ENCODE measurements at places on chromosomes 6 and 20.

DNA sequence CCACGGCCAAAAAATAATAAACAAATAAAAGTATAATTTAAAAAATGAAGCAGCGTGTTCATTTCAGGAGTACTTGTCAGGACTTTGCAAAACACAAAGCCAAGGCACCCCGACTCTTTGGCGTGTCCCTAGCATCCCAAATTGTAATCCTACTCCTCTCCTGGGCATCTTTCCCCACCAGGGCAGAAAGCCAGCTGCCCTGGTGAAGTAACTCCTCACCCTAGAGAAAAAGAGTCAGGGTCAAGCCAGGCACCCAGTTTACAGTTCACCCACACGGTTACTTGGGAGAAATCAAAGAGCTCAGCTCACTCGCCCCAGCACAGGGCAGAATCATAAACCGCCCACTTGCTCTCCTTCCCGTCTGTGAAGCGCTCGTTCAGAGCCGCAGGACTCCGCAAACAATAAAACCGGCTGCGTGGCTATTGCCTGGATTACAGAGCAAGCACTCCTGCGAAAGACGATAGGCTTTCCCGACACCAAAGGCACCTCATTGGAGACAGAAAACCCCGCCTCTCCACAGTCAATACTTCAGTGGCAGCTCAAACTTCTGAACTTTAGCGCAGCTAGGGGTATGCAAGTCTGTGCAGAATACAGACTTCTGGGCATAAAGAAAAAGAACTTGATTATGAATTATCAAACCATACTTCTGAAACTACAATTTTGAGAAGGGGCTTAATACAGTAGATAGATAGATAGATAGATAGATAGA is 73.0 kb upstream of the NHSL1 start:
- peak; percentile 58 for DNase-seq

DNA sequence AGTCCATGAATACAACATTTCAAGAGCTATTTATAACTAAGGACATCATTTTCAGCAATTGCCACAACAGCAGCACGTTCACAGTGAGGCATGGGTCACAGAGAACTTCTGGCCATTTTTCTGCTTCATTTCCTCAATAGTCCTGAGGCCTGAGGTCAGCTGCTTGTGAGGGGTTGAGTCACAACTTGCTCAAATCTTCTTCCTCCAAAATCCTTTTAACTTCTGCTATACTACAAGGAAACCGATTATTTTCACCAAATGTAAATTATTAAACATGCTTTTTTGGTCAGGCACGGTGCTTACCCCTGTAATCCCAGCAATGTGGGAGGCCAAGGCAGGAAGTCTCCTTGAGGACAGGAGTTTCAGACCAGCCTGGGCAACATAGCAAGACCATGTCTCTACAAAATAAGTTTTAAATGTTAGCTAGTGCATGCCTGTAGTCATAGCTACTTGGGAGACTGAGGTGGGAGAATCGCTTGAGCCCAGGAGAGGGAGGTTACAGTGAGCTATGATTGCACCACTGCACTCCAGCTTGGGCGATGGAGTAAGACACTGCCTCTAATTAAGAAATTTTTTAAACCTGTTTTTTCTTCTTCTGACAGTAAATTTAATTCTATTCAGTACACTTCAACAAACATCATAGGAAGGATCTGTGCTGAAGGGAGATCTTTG is 11.1 kb upstream of the SLC16A10 start:
- no peak for DNase-seq

GRCh38 chr6:168373389-168373788 is 53.8 kb upstream of the DACT2 start:
- no peak for DNase-seq

GRCh38 chr6:139588734-139589593 is 214.5 kb upstream of the CITED2 start:
- DNase-seq, result peak; percentile 87

DNA sequence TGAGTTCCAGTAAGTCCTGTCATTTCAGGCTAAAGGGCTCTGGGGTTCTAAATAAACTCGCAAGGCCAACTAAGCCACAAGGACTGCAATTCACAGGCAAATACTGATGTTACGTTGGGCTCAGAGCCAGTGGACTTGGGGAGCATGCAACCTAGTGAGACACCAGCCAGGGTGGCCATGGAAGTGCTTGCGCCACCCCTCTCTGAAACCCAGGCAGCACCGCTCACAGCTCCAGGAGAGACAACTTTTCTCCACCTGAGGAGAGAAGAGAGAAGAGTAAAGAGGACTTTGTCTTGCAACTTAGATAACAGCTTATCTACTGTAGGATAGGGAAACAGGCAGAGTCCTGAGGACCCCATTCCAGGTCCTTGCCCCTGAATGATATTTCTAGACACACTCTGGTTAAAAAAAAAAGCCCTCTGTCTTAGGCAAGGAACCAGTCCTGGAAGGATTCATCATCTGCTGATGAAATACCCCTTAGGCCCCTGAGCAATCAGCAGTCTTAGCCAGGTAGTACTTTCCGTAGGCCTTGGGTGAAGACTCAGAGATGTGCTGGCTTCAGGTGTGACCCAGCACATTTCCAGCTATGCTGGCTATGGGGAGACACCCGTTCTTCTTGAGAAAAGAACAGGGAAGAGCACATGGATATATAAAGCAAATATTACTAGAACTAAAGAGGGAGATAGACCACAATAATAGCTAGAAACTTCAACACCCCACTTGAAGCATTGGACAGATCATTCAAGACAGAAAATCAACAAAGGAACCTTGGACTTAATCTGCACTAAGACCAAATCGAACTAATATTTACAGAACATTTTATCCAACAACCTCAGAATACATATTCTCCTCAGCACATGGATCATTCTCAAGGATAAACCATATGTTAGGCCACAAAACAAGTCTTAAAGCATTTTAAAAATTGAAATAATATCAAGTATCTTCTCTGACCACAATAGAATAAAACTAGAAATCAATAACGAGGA is 31.5 kb upstream of the TBC1D32 start:
- no peak for DNase-seq

GRCh38 chr6:88734544-88734943 is 228.9 kb downstream of the RNGTT start:
- no peak for DNase-seq

DNA sequence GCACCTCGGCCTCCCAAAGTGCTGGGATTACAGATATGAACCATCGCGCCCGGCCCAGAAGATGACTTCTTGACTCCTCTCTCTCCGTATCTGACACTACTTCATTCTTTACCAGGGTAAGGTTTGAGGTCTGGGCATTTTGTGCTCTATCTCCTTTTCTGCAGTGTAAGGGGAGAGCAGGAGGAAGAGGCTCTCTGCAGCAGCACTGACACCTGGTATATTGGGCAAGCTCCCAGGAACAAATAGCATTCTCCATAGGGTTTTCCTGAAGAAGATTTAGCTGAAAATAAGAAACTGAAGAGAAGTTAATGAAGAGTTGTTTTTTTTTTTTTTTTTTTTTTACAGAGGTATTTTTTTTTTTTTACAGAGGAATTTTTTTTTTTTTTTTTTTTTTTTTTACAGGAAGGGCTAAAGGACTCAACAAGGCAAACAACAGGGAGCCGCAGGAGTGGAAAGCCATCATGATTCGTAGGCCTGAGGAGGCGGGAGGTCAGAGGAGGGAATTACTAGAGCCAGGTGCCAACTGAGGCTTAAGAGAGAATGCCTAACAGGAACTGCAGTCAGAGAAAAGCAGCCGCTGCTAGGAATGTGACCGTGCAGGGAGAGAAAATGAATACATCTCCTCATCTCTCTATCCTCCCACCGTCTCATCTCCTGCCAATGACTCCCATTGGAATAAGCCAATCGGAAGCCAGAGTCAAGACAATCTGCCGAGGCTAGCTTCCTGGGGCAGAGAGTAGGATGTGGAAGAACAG is 34.7 kb upstream of the ADGRF4 start:
- no peak for DNase-seq

DNA sequence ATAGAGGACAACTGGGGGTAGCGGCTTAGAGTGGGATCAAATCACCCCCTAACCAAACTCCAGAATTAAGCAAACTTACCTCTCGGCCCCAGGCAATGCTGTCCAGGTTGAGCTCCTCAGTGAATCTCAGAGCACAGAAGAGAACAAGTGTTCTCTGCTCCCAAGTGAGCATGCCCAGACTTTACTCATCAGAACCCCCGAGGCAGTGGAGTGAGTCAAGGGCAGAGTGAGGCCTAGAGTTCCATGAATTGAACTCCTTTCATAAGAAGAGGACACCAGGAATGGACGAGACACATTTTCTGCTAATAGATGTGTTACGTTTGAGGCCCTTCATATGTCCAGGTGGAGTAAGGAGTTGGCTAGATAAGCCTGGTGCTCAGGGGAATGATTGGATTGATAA is 134.0 kb upstream of the DTNBP1 start:
- no peak for DNase-seq

- no peak for DNase-seq
Measured at GRCh38 chr20:62374331-62375152, 7.4 kb upstream of the LAMA5 start.

GRCh38 chr6:47454713-47455396 is 22.7 kb upstream of the CD2AP start:
- no peak for DNase-seq

DNA sequence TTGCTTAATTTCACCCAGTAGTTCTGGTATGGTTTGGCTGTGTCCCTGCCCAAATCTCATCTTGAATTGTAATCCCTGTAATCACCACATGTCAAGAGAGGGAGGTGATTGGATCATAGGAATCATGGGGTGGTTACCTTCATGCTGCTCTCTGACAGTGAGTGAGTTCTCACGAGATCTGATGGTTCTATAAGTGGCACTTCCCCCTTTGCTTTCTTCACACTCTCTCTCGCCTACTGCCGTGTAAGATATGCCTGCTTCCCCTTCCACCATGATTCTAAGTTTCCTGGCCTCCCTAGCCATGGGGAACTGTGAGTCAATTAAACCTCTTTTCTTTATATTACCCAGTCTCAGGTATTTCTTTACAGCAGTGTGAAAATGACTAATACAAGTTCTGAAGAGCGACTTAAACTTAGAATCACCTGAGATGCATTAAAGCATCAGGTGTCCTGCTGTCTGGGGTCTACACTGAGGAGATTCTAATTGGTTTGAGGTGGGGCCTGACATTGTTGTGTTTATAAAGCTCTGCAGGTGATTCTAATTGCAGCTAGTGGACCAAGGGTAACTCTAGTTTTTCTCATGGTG is 82.1 kb upstream of the DTNBP1 start:
- no peak for DNase-seq

GRCh38 chr20:23145281-23145700 is 59.2 kb upstream of the CD93 start:
- no peak for DNase-seq

GRCh38 chr6:105951322-105951721 is 134.8 kb upstream of the PRDM1 start:
- DNase-seq, result no peak

- no peak for DNase-seq
Measured at GRCh38 chr20:17854307-17854903, 114.2 kb downstream of the SNX5 start.

- DNase-seq, result no peak
Measured at GRCh38 chr20:35899064-35899463, 55.2 kb downstream of the SCAND1 start.

GRCh38 chr6:139623372-139623771 is 248.9 kb upstream of the CITED2 start:
- no peak for DNase-seq

- DNase-seq, result no peak
Measured at GRCh38 chr6:15411766-15412165, 165.9 kb downstream of the JARID2 start.

DNA sequence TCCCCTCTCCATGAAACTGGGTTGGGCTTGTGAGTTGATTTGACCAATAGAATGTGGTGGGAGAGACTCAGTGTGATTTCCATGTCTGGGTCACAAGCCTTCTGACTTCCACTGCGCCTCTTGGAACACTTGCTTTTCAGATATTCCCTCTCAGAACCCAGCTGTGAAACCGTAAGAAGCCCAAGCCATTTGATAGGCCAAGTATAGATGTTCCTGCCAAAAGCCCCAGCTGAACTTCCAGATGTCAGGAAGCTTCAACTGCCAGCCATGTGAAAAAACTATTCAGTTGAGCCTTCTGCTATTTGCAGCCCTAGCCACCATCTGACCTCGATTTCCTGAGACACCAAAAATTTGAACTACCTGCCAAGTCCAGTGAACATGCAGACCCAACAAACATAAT is 387.8 kb upstream of the GJE1 start:
- no peak for DNase-seq

DNA sequence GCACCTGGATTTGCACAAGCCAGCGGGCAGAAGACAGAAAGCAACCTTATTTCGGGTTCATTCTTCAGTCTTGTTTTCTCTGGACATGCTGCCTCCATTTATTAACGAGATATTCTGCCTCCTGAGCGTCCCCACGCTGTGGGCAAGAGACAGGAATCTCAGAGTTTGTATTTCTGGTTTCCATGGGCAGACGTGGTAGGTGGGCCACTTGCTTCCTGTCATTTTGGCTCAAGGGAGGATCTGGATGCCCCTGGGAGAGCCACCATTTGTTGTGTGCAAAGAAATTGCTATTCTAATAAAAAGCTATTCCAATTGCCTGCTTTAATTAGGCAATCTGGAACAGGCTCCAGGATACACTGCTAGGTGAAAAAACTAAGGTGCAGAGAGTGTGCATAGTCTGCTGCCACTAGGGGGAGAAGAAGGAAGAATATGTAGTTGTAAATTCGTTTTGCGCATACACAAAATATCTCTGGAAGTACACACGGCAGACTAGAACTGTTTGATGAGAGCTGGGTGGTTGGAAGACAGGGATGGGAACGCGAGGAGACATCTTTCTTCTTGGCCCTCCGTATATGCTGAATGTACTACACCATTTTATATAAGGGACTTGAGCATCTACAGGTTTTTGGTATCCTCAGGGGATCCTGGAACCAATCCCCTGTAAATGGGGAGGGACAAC is 30.1 kb upstream of the SLC16A10 start:
- peak; percentile 16 for DNase-seq

- DNase-seq, result no peak
Measured at GRCh38 chr20:46791722-46792416, 82.4 kb downstream of the SLC2A10 start.

GRCh38 chr20:13441388-13441787 is 197.3 kb downstream of the TASP1 start:
- DNase-seq, result no peak

DNA sequence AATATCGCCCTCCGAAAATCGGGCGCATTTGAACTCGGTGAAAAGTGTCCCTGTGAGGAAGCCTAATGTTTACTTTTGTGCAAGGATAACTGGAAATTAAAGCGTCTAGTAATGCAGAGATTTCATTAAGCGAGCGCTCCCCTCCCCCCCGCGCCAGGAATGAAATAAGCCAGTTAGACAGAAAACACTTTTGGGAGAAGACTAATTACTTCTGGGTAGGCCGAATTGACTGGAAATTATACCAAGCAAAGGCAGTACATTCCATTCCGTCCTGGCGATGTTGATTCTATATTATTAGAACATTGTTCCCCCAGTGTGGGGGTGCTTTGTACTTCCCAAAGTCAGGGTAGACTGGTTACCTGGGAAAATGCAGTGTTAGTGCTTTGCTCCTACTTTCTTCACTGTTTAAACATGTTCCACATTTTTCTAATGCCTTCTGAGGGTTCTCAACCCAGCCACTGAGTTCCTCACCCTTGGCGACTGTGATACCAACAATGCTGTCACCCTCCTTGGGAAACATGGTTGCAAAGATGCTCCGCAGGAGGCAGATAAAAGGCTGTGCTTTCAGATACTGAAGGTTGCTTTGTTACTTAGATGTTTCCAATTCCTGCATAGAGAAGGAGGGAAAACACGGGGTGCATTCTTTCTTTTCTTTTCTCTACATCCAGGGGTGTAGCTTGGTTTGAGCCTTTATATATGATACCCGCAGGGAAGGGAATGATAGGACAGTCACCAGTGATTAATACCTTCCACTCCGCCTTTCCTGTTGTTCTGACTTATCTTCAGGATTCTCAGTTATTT is 2.6 kb downstream of the GJA1 start:
- DNase-seq, result no peak

GRCh38 chr20:47561603-47562583 is 60.2 kb downstream of the NCOA3 start:
- DNase-seq, result no peak

- DNase-seq, result no peak
Measured at GRCh38 chr6:100457311-100457990, 7.3 kb downstream of the SIM1 start.

Measured in fibroblast of skin of left quadriceps (primary cell).